ENCODE measurements at places on chromosomes 3 and 15. TPM values are rescaled to one million over a fixed set of nuclear protein-coding genes. Genes with fewer than 3 reads are reported as not detected.

The TTLL13 gene
- total RNA-seq = not detected

The SMCO1 gene
- not detected for total RNA-seq

The CDCP1 gene
- total RNA-seq = 76.4 TPM

The KNG1 gene
- total RNA-seq = not detected

The ITGA11 gene
- 52.5 TPM for total RNA-seq

The DNAJC19 gene
- 25.5 TPM for total RNA-seq

The CNTN4 gene
- not detected for total RNA-seq

The COLQ gene
- total RNA-seq = 0.23 TPM

The B2M gene
- total RNA-seq = 2,217 TPM

The LRRC28 gene
- 21.4 TPM for total RNA-seq

The TGM5 gene
- not detected for total RNA-seq

The GABRA5 gene
- total RNA-seq = 5.7 TPM

The TRH gene
- total RNA-seq = not detected

The AHSG gene
- under 0.01 TPM for total RNA-seq

The RARRES1 gene
- total RNA-seq = 43.9 TPM

The FGD5 gene
- total RNA-seq = 0.59 TPM

The TRIM42 gene
- not detected for total RNA-seq

The CCDC39 gene
- total RNA-seq = not detected

The SEMA3G gene
- total RNA-seq = 0.09 TPM

The CACNA2D3 gene
- not detected for total RNA-seq

The PLA2G4B gene
- total RNA-seq = 1.5 TPM

The ACAP2 gene
- total RNA-seq = 75.1 TPM

The CD86 gene
- total RNA-seq = not detected

The SLC12A1 gene
- total RNA-seq = not detected

The LAMB2 gene
- total RNA-seq = 896 TPM

The UCN2 gene
- total RNA-seq = 2.1 TPM

The LINGO1 gene
- not detected for total RNA-seq

The CIB2 gene
- 2.4 TPM for total RNA-seq

The TPRG1 gene
- 0.30 TPM for total RNA-seq

The SCG5 gene
- 30.9 TPM for total RNA-seq

The IMPG2 gene
- 0.59 TPM for total RNA-seq

The AMIGO3 gene
- total RNA-seq = not detected

Measured in smooth muscle cell of the umbilical artery (primary cell).